IMR-90 (cell line): ENCODE measurements at places on chromosomes 6 and 20.

DNA sequence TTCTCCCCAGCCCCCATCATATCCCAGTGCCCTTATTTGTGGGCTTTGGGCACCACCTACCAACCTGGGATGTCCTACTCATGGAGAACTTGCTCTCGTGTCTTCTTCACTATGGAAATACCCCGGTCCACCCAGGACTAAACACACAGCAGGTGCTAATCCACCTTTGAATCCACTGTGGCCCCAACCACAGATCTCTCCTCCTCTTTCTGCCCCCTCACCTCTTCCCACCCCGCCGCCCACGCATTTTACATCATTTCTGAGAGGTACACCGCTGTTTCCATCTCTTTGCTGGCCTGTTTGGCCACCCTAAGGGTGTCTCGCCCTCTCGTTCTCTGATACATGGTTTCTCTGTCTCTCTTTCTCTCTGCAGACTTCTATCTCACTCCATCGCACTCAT, 82.5 kb upstream of the CTNNBL1 start:
- no peak for DNase-seq

DNA sequence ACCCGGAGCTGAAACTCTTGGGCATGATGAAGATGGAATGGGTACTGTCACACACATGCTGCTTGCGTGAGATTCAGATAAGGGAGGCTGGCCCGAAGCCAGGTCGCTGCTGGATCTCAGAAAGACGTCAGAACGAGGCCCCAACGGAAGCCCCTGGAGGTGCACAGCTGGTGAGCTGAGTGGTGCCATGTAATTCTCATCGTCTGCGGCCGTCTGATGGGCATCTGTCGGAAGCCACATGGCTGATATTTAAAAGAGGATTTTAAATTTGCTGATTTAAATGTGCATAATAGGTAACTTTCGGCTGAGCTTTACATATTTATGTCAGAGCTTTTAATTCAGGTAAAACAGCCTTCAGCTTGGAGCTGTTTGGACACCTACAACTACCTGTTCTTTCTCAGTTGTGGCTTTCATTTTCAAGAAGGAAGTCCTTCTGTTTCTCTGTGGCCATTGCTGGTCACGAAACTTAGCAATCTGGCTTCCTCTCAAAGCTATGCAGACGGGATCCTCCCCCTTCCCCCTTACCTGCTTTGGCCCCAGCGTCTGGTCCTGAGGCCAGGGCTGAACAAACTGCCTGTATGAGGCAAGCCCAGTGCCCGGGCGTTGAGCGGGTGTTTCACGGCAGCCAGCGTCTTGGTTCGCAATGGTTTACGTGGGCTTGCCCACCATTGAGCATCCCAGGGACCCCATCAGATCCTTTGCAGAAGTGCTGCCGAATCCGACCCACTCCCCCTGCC, 9.2 kb downstream of the SLCO4A1 start:
- peak; percentile 49 for DNase-seq

DNA sequence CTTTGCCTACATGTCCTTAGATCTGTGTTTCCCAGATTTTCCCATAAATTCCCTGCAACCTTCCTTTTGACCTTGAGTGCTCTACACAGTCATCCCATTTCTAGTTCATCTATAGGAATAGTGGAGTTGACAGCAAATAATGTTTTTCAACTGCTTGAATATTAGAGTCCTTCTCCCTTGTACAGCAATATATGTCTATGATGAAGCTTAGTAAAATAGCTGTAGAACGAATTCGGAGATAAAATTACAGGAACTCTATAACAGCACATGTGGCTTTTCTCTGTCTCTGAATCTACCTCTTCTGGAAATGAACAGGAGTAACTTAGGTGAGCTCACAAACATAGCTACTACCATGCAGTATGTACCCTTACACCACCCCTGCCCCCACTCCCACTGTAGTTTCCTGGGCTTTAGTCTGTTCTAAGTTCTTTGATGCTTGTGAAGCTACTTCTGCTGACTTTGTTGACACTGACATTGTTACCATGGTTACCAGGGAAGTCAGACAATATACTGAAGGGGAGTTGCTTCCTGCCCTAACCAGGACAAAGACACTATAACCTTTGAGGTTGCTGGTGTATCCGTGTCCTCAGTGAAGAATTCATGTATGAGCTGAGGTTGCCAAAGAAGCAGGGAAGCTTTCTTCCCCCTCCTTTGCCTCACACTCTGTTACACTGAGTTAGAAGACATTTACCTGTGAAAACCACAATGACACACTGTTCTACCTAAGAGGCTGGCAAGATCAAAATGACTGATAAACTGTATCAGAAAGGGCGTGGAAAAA, 35.8 kb upstream of the SHLD1 start:
- DNase-seq: peak; percentile 24

DNA sequence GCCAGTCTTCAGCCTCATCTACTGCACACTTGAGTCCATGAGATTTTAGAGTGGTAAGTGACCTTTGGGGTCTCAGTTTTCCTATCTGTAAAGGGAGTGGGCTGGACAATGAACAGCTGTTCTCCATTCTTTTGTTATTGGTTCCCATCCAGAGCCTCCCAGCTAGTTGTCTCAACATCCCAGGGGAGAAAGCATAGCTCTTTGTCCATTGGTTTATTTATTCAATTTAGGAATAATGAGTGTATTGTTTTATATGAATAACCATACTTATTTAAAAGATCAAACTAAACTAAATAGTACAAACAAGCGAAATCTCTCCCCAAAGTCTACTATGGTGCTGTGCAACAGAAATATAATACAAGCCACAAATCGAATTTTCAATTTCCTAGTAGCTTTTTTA, 13.7 kb downstream of the PIGT start:
- no peak for DNase-seq

- no peak for DNase-seq
Measured at GRCh38 chr20:59154317-59155013, 9.2 kb upstream of the ZNF831 start.

GRCh38 chr6:167526465-167527368, 201.8 kb downstream of the TTLL2 start:
- DNase-seq: no peak

- peak; percentile 21 for DNase-seq
Measured at GRCh38 chr6:4907602-4908001, 96.2 kb downstream of the RPP40 start.

DNA sequence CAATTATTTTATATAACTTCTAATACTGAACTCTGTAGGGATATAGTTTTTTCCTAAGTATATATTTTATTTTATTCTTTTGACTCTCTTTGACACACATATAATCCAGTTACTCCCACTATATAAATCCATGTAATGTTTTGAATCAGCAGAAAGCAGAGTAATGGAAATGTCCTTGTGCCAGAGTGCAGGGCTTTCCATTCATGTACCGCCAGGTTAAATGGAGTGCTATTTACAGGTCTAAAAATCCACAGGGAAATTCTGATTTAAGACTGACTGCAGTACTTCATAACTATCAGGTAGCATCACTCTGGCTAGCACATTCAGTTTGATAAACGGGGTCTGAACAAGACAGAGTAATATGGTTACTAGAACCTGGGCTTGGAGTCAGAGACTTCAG, 626.8 kb downstream of the COL12A1 start:
- DNase-seq: no peak

DNA sequence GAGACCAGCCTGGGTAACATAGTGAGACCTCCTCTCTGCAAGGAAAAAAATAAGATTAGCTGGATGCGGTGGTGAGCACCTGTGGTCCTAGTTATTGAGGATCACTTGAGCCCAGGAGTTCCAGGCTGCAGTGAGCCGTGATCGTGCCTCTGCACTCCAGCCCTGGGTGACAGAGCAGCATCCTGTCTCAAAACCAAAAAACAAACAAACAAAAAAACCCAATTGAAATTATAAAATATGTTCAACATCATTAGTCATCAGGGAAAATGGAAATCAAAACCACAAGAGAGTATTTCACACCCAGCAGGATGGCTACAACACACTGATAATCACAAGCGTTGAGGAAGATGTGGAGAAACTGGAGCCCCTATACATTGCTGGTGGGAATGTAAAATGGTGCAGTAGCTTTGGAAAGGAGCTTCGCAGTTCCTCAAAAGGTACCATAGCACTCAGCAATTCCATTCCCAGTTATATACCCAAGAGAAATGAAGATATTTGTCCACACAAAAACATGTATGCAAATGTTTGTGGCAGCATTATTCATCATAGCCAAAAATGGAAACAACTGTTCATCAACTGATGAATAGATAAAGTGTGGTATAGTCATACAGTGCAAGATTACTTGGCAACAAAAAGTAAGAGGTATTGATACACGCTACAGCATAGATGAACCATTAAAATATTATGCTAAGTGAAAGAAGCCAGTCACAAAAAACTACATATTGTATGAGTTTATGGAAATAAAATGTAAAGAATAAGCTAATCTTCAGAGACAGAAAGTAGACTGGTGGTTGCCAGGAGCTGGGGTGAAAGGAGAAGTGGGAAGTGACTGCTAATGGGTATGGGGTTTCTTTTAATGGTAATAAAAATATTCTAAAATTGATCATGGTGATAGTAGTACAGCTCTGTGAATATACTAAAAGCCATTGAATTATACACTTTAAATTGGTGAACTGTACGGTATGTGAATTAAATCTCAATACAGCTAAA, 38.7 kb upstream of the RIPOR2 start:
- no peak for DNase-seq

- DNase-seq: no peak
Measured at GRCh38 chr6:134357022-134357487, 39.1 kb upstream of the SGK1 start.

DNA sequence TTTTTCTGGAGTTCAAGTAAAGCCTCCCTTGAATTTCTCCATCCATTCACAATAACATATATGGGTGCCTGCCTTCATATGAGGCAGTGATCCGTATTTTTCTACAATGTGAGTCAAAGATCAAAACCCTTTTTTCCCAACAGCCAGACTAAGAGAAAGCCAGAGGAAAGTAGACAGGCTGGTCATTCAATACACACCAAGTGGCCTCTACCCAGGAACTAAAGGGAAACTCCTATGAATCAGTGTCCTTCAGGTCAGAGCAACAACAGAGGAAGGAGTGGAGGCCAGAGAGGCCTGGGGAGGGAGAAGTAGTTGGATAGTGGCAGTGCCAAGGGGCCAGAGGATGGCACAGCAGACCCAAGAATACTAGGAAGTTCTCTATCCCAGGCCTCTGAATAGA, 23.8 kb downstream of the SIM1 start:
- DNase-seq: no peak
